ENCODE measurements at places on chromosomes 12 and 14. TPM values are rescaled to one million over a fixed set of nuclear protein-coding genes. Genes with fewer than 3 reads are reported as not detected.

- no peak for DNase-seq
Measured at GRCh38 chr12:130879212-130879686, 7.4 kb downstream of the RAN start.

Gene MIP
- 1.1 TPM for polyA plus RNA-seq

DNA sequence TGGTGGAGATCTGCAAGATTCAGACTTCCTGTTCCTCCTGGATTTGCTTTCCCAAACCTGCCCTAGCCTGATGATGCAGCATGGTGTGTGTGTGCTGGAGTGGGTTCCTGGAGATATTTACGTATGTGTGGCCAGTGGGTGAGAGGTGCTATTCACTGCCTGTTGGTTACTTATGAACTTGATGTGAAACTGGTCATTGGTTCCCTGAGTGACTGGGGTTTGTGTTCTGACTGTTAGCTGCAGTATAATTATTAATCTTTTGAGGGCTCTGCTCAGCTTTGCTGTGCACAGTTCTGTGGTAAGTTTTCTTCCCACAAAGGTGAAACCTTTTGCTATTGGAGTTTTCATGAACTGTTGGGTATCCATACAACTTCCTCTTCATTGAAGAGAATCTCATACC is 541.8 kb upstream of the FBXO33 start:
- no peak for DNase-seq

Gene MMP14
- polyA plus RNA-seq, result 54.6 TPM

DNA sequence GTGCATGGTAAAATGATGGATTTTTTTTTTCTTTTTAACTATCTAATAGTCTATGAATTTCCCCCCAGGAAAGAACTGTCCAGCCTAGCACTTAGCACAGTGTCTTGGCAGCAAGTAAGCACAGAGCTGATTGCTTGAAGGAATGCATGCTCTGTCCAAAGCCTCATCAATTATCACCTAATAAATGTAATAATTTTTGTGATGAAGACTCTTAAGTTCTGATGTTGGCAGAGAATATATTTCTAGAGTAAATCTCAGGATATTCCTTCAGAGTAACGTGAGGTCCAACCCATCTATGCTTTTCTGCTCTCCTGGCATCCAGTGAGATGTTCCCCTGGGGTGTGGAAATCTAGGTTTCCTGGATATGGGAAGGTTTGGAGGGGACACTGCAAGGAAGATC is 152.4 kb downstream of the TMX1 start:
- no peak for DNase-seq

DNA sequence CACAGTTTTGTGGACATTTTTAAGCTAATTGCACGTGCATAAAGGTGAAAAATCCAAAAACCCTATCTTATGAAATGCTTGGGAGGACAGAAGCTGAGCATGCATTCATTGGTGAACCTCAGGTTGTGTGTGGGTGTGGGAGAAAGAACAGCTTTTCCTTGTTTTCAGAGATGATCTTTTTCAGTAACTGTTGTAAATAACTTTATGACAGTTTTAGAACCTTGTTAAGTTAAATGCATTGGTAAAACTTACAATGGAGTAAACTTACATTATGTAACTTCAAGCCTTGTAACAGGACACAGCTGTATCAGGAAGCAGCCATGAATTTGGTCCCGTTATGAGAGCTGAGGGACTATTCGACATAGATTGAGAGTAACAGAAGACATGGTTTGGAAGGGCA is 587.4 kb downstream of the GALC start:
- DNase-seq, result no peak

Gene CLEC1B
- polyA plus RNA-seq, result 1.2 TPM

- DNase-seq, result no peak
Measured at GRCh38 chr12:6612247-6612646, 5.1 kb upstream of the CHD4 start.

- no peak for DNase-seq
Measured at GRCh38 chr14:105333613-105334364, 19.2 kb downstream of the PACS2 start.

DNA sequence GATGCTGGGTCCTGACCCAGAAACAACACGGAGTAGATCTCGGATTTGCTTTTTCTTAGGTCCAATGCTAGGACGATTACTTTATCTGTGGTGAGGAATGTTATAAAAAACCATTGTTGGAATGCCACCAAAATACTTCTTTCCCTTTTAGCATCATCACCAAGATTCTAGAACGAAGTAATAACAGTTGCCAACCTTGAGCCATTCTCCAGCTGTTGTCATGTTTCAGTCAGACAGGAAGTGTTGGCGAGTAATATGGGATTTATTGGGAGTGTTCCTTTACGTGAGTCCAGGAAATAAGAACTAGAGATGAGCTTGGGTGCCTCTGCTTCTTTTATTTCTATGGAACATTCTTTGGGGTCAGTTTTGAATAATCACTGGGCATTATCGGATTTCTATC is 892.9 kb downstream of the DIO2 start:
- DNase-seq, result no peak

DNA sequence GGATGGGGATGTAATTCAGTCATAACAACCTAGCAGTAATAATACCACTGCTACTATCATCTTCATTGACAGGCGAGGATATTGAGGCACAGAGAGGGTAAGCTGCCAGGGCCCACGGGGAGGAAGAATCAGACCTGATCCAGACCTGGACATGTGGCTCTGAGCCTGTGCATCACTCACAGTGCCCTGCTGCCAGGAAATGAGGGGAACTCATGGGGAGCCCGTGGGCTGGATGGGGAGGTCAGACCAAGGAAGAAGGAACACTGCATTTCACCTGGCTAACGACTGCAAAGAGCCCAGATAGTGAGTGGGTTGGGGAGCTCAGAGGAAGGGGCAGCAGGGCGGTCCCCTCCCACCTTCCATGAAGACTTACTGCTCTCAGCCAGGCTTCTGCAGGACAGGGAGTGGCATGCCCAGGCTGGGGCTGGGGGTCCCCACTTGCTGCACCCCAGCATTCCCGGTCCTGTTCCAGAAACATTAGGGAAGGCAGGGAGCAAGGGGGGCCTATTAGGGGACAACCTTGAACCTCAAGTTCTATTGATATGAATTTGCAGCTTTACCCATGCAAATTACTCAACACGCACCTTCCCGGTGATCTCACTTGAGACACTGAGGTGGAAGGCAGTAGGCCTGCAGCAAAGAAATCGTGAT is 37.7 kb downstream of the CALM1 start:
- no peak for DNase-seq

Gene C12orf60
- polyA plus RNA-seq, result 20.6 TPM

GRCh38 chr14:94486883-94487282 is 10.9 kb upstream of the SERPINA9 start:
- no peak for DNase-seq

DNA sequence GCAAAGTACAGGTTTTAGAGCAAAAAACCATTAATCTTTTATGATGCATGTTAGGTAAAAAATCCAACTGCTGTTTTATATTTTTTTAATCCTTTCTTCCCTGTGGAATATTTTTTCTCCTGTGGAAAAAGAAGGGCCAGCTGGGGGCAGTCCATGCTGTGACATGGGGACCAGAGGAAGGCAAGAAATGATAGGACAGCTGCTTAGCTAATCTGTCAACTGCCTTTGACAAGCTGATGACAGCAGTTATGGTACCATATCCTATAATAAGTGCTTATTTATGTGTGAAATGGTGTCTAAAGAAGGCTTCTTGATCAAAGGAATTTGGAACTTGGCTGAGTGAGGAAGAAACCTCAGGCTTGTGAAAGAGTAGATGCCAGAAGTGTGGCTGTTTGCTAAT is 452.4 kb upstream of the NOVA1 start:
- DNase-seq, result no peak
